Activated T-helper 2 cell treated with anti-CD3 and anti-CD28 coated beads, Interferon-gamma antibody, Interleukin-2, Interleukin-4, amounts not matched to agents 10 μg/mL and 5 μg/mL and 100 μg/mL, durations not matched to agents 14 hours and 24 hours and 36 hours (primary cell): ENCODE measurements at places on chromosomes 16 and 17. TPM values are rescaled to one million over a fixed set of nuclear protein-coding genes. Genes with fewer than 3 reads are reported as not detected.

The ZNF597 gene
- 1.8 and 1.9 TPM in 2 replicates for total RNA-seq

- H3K4me1 ChIP-seq: no peaks in the 10 kb centered on the region
- H3K4me3 ChIP-seq: no peak overlapping the region
- no peaks in the 10 kb centered on the region for H3K36me3 ChIP-seq
- H3K27me3 ChIP-seq: peaks cover 3% of the 10 kb centered on the region
- H3K27ac ChIP-seq: no peak overlapping the region
Observed at GRCh38 chr16:77918809-77919707, 103.3 kb upstream of the CLEC3A start.

GRCh38 chr17:20998571-20999043 is 44.2 kb downstream of the USP22 start:
- no peaks in the 10 kb centered on the region for H3K27me3 ChIP-seq
- H3K27ac ChIP-seq: peak overlapping the region; percentile 43
- peaks cover 23% of the 10 kb centered on the region for H3K4me1 ChIP-seq
- H3K36me3 ChIP-seq: peaks cover 42% of the 10 kb centered on the region

GRCh38 chr17:62703261-62703775 is 75.8 kb downstream of the MRC2 start:
- H3K27me3 ChIP-seq: peaks cover 48% of the 10 kb centered on the region
- DNase-seq: no peak
- no peaks in the 10 kb centered on the region for H3K36me3 ChIP-seq
- peak overlapping the region; percentile 21 for H3K4me3 ChIP-seq
- H3K4me1 ChIP-seq: peaks cover 3% of the 10 kb centered on the region
- no peak overlapping the region for H3K27ac ChIP-seq
